Activated naive CD8-positive, alpha-beta T cell treated with anti-CD3 and anti-CD28 coated beads, Interleukin-2, amount 10 ng/mL, durations not matched to agents 7 days and 5 days (primary cell): ENCODE measurements at places on chromosomes 2 and 18. TPM values are rescaled to one million over a fixed set of nuclear protein-coding genes. Genes with fewer than 3 reads are reported as not detected.

ARHGAP28 gene
- not detected for total RNA-seq

DSG4 gene
- total RNA-seq: not detected

GRCh38 chr2:216345846-216346245 is 26.4 kb downstream of the MARCHF4 start:
- H3K36me3 ChIP-seq: no peaks in the 10 kb centered on the region
- H3K4me1 ChIP-seq: peaks cover 42% of the 10 kb centered on the region
- no peak overlapping the region for H3K4me3 ChIP-seq
- no peak overlapping the region for H3K27ac ChIP-seq
- H3K27me3 ChIP-seq: peaks cover 3% of the 10 kb centered on the region

DNA sequence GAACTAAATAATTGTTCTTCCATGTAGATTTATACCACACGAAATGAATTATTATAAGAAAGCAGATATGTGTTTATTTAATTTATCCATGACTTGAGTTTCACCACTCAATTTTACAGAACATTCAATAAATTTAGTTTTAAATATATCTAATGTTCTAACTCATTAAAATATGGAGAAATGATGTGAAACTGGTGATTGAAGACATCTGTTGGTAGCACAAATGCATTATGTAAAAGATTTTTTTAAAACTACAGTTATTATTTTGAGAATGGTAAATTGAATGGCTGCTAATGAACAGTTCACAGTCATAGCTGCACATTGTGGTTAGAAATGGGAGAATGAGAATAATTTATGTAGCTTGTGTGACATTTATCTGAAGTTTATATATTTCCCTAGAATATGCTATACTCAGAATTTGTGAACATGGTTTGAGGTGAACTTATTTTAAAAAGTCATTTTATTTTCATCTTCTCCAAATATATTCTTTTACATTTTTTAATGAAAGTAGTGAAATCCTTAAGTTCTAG is 203.5 kb downstream of the DPP4 start:
- no peak overlapping the region for H3K4me3 ChIP-seq
- DNase-seq: no peak
- H3K27me3 ChIP-seq: peaks cover 22% of the 10 kb centered on the region

DNA sequence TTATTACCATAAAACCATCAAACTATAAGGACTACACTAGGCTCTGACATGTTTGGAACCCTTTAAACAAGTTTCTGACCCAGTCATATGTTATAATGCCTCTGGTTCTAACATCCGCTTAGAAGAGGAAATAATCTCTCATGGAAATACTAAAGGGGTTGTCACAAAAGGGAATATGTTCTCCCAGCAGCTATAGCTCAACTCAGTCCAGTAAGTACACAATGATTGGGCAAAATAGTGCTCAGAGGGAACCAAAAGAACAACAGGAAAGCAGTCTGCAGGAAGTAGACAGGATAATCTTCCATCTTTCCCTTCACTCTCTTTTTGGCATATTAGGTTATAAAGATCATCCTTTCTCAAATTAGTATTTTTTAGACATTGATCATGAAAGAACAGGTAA is 4.3 kb downstream of the SRBD1 start:
- DNase-seq: no peak
- H3K36me3 ChIP-seq: peaks cover 20% of the 10 kb centered on the region
- H3K27ac ChIP-seq: no peak overlapping the region
- no peaks in the 10 kb centered on the region for H3K27me3 ChIP-seq
- peaks cover 20% of the 10 kb centered on the region for H3K4me1 ChIP-seq
- H3K4me3 ChIP-seq: no peak overlapping the region

DNA sequence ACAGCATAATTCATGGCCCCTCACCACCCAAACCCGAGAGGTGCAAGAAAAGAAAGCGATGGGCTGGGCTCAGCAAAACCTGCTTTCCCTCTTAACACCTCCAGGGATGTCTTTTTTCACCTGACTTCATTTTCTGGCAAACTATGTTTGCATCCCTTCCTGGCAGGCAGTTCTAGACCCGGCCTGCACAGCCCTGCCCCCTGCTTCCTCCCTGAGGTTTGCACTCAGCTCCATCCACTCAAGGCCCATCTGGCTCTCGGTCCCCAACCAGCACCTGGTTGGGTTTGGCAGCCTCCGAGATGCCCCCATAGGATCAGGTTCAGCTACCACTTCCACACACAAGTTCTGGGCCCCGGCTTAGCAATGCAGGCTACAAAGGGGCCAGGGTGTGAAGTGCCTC is 185.7 kb downstream of the SMAD7 start:
- peak overlapping the region; percentile 62 for H3K27ac ChIP-seq
- no peak overlapping the region for H3K4me3 ChIP-seq
- H3K27me3 ChIP-seq: peaks cover 2% of the 10 kb centered on the region
- H3K4me1 ChIP-seq: peaks cover 8% of the 10 kb centered on the region
- DNase-seq: no peak
